Type B pancreatic cell (in vitro differentiated cells): ENCODE measurements at places on chromosomes 5 and 9. TPM values are rescaled to one million over a fixed set of nuclear protein-coding genes. Genes with fewer than 3 reads are reported as not detected.
A peak's percentile ranks its signal among the peaks of the same experiment; 100 is the strongest.

Gene WNT8A
- not detected in 2 replicates for total RNA-seq

Gene TMC1
- not detected in 2 replicates for total RNA-seq

Gene PCDHA1
- 0.45 TPM in 1 of 2 replicates, not detected in the other for total RNA-seq

Gene OTP
- 0.17 and 0.31 TPM in 2 replicates for total RNA-seq

Gene TRIM36
- total RNA-seq, result 14.1 and 55.2 TPM in 2 replicates

DNA sequence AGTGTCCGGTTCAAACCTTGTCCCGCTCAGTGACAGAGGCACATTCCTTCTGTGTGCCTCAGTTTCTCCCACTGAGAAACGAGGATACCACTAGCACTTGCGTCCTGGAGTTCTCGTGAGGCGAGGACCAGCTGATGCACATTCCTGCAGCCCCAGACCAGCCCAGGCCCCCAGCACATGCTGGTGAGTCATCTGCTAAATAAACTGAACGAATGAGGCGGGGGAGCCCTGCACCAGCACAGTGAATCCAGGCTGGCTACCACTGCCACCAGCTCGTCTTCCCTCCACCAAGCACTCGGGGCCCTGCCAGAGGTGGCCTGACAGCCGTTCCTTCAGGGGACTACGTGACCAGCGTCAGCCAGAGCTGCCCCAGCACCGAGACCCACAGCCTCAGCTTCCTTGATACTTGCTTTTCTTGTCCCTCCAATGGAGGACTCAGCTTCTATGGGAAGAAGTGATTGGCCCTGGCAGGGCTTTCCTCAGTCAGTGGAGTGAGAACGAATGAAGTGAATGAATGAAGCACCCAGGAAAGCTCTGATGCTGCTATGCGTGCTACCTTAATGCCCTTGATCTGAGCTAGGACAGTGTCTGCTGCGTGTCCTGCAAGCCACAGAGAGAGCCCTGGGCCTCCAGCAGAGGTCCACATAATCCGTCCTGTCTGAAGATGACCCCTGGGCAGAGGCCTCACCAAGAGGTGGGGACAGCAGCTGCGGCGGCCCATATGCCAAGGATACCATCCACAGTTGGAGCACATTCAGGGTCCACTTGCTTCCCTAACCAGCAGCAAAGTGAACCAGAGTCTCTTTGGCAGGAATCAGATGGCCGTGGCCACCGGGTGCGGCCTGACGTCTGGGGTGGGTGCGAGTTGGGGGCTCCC lies 13.5 kb upstream of the BARX1 start:
- H3K36me3 ChIP-seq, result no peaks in the 10 kb centered on the region
- no peaks in the 10 kb centered on the region for H3K4me1 ChIP-seq
- no peak overlapping the region for H3K4me3 ChIP-seq
- H3K27me3 ChIP-seq, result peaks cover 27% of the 10 kb centered on the region
- H3K27ac ChIP-seq, result no peak overlapping the region
- DNase-seq, result no peak

DNA sequence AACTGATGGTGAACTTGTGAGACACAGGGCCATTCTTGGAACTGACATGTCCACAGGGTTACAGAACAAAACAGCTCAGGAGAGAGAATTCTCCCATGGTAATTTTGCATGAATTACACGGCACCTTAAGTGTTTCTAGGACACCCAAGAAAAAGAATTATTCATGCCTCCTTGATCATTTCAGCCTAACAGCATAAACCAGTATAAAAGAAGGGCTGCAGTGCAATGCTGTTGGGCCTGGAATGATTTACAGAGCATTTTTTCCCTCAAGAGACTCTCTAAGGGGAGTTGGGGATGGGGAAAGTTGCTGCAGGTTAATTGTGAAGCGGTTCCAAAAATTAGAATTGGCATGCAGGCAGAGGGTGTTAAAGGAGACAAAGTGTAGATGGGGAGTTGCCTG lies 136.4 kb upstream of the FBXL7 start:
- no peak for DNase-seq
- no peaks in the 10 kb centered on the region for H3K36me3 ChIP-seq
- H3K27me3 ChIP-seq, result no peaks in the 10 kb centered on the region
- H3K27ac ChIP-seq, result no peak overlapping the region

GRCh38 chr5:42951293-42951840 lies 88.8 kb downstream of the ANXA2R start:
- no peak for DNase-seq
- H3K4me3 ChIP-seq, result no peak overlapping the region
- H3K36me3 ChIP-seq, result no peaks in the 10 kb centered on the region
- H3K27me3 ChIP-seq, result no peaks in the 10 kb centered on the region
- no peak overlapping the region for H3K27ac ChIP-seq
- H3K4me1 ChIP-seq, result no peaks in the 10 kb centered on the region

DNA sequence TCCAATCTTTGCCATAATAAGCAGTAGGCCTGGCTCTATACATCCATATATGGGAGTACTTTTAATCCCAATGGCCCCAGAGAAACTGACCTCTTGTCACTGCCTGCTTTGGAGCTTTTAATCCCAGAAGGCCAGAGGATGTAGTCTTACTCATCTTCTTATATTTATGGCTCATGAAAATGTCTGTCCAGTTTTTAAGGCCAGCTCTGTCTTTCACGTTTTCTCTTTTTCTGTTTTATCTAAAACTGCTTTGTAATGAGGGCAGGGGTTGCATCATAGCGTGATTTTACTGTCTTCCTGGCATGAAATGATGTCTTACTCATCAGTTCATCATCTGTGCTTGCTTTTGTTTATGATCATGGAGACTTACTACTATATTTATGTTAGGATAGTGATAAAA lies 1094.9 kb downstream of the MAT2B start:
- H3K27me3 ChIP-seq, result no peaks in the 10 kb centered on the region
- H3K27ac ChIP-seq, result no peak overlapping the region
- DNase-seq, result no peak
- H3K36me3 ChIP-seq, result no peaks in the 10 kb centered on the region

GRCh38 chr9:84140535-84141101 lies 160.0 kb downstream of the RMI1 start:
- no peak overlapping the region for H3K27ac ChIP-seq
- no peak for DNase-seq
- peaks cover 9% of the 10 kb centered on the region for H3K4me1 ChIP-seq
- peaks cover 73% of the 10 kb centered on the region for H3K27me3 ChIP-seq
- H3K36me3 ChIP-seq, result no peaks in the 10 kb centered on the region

- H3K4me3 ChIP-seq, result no peak overlapping the region
- no peaks in the 10 kb centered on the region for H3K4me1 ChIP-seq
- H3K36me3 ChIP-seq, result no peaks in the 10 kb centered on the region
- no peak for DNase-seq
Observed at GRCh38 chr9:134537951-134538641, 103.5 kb upstream of the COL5A1 start.

- H3K27ac ChIP-seq, result no peak overlapping the region
- peaks cover 8% of the 10 kb centered on the region for H3K27me3 ChIP-seq
- H3K4me1 ChIP-seq, result peaks cover 3% of the 10 kb centered on the region
- no peak for DNase-seq
- no peaks in the 10 kb centered on the region for H3K36me3 ChIP-seq
Observed at GRCh38 chr9:70805949-70806348, 315.5 kb downstream of the TRPM3 start.

GRCh38 chr5:145543968-145544367 lies 291.2 kb downstream of the PRELID2 start:
- no peaks in the 10 kb centered on the region for H3K27me3 ChIP-seq
- no peak overlapping the region for H3K27ac ChIP-seq
- H3K36me3 ChIP-seq, result no peaks in the 10 kb centered on the region
- no peaks in the 10 kb centered on the region for H3K4me1 ChIP-seq
- no peak overlapping the region for H3K4me3 ChIP-seq
- DNase-seq, result no peak

DNA sequence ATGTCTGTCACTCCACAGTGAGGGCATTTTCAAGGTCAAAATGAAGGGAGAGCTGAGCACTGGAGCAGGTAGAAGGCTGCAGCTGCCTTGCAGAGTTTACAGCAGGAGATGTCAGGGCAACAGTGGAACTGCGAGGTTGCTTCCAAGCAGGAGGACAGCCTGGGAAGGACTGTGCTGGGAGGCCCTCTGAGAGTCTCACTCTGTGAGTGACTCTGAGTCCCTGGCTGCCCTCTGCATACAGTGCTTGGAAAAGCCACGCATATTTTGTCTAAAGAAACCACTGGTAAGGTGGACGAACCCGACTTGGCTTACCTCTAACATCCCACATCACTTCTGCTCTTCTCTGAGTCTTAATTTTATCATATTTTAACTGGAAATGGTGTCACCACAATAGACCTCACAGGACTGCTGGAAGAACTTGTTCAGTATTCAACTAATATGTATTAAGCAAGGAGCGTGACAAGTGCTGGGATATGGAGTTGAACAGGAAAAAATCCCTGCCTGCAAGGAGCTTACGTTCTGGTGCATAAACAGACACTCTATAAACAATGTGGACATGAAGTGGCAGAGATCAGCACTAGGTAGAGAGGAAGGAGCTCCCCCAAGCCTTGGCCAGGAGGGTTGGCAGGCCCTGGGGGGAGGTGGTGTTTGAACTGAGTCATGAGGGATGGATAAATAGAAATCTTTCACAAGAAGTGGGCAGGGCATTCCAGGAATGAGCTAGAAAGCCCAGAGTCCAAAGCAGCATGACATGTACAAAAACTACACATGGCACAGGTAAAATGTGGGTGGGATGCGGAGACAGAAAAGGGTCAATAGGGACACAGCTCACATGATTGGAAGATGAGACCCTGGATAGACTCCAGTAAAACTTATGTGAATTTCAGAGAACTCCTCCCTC lies 64.0 kb upstream of the FOXE1 start:
- no peak overlapping the region for H3K27ac ChIP-seq
- DNase-seq, result no peak
- no peak overlapping the region for H3K4me3 ChIP-seq
- H3K4me1 ChIP-seq, result no peaks in the 10 kb centered on the region
- H3K27me3 ChIP-seq, result peaks cover 18% of the 10 kb centered on the region

DNA sequence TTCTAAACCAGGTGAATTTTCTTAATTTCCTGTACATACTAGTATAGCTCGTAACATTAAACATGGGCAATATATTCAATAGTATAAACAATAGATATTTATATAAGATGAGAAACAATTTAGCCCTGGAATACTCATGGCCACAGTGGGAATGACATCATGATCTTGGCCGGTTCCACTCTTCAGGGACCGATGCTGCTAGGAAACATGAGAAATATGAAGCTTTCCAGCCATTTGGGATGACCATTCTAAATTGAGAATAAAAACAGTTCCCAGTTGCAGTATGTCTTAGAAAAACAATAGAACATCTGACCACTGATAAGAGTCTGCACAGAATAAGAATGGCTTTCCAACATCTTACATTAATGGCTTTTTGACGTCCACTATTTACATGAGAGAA lies 33.3 kb upstream of the SLCO6A1 start:
- DNase-seq, result no peak
- no peak overlapping the region for H3K4me3 ChIP-seq
- peaks cover 6% of the 10 kb centered on the region for H3K4me1 ChIP-seq
- H3K27me3 ChIP-seq, result no peaks in the 10 kb centered on the region
- no peak overlapping the region for H3K27ac ChIP-seq

DNA sequence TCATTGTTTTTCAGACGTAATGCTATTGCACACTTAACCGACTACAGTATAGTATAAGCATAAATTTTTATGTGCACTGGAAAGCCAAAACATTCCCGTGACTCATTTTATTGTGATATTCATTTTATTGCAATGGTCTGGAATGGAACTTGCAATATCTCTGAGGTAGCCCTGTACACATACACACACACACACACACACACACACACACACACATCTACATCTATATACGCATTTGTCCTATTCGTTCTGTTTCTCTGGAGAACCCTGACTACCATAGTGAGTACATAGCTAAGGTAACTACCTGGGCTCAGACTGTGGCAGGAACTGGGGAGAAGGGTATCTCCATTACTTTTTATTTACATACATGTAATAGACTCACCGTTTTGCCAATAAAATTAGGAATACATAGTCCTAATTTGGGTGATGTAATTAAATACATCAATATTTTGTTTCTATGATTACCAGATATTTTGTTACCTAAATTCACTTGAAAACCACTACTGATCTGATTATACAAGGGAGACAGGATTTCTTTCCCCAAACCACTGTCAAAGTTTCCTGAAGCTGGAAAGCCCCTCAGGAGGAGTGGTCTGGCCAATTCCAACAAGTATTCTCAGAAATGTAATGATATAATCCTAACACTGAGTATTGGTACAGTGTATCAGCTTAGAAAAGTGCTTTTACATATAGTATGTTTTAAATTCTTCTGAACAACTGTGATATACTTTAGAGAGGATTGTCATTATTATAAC lies 74.0 kb upstream of the PLPP1 start:
- no peak for DNase-seq
- H3K4me3 ChIP-seq, result no peak overlapping the region
- H3K36me3 ChIP-seq, result no peaks in the 10 kb centered on the region
- H3K4me1 ChIP-seq, result peaks cover 9% of the 10 kb centered on the region

- H3K4me3 ChIP-seq, result no peak overlapping the region
- H3K36me3 ChIP-seq, result no peaks in the 10 kb centered on the region
- H3K27ac ChIP-seq, result no peak overlapping the region
- H3K27me3 ChIP-seq, result peaks cover 2% of the 10 kb centered on the region
- no peaks in the 10 kb centered on the region for H3K4me1 ChIP-seq
- no peak for DNase-seq
Observed at GRCh38 chr5:22780756-22781155, 72.4 kb downstream of the CDH12 start.

GRCh38 chr9:25677301-25678146 lies 720 bp downstream of the TUSC1 start:
- H3K4me3 ChIP-seq, result peak overlapping the region; percentile 58
- H3K27ac ChIP-seq, result no peak overlapping the region
- H3K36me3 ChIP-seq, result no peaks in the 10 kb centered on the region
- DNase-seq, result no peak

- DNase-seq, result no peak
- peaks cover 56% of the 10 kb centered on the region for H3K4me1 ChIP-seq
- H3K4me3 ChIP-seq, result peak overlapping the region; percentile 67
- peak overlapping the region; percentile 94 for H3K27ac ChIP-seq
Observed at GRCh38 chr5:150510460-150511263, 2.7 kb downstream of the NDST1 start.

GRCh38 chr9:22158927-22159346 lies 149.8 kb upstream of the CDKN2B start:
- H3K4me3 ChIP-seq, result no peak overlapping the region
- no peaks in the 10 kb centered on the region for H3K27me3 ChIP-seq
- H3K36me3 ChIP-seq, result no peaks in the 10 kb centered on the region
- no peak for DNase-seq
- peak overlapping the region; percentile 5 for H3K27ac ChIP-seq
- no peaks in the 10 kb centered on the region for H3K4me1 ChIP-seq

DNA sequence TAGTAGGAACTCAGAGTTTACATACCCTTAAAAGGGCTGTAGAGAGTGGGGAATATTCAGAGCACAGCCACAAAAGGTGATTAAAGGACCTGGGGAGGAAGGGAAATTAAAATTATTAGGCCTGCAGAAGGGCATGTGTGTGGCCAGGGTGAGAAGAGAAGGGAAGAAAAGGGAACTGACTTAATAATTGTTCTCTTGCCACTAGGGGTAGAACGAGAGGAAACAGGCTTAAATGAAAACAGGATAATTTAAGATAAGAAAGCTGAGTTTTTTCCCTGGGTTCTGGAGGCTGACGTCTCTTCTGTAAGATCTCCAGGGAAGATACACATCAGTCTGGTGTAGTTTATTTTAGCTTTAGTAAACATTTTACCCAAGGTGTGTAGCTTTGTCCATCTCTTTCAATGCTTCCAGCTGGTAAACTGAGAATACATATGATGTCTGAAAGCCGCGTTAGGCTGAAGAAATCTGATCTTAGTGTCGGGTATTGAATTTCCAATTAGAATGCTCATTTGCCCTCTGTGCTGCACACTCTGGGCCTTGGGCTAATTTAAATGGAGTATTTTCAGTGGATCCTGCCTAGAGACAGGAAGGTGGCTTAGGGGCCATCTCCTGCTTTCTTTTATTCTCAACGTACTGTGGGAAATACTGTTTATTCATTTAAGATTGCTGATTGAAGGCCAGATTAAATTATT lies 416.8 kb downstream of the TMEM38B start:
- peaks cover 28% of the 10 kb centered on the region for H3K4me1 ChIP-seq
- no peak overlapping the region for H3K27ac ChIP-seq
- H3K27me3 ChIP-seq, result no peaks in the 10 kb centered on the region
- H3K4me3 ChIP-seq, result no peak overlapping the region
